Vagina (tissue), 2 donors: ENCODE measurements at places on chromosomes 7 and 10.

DNA sequence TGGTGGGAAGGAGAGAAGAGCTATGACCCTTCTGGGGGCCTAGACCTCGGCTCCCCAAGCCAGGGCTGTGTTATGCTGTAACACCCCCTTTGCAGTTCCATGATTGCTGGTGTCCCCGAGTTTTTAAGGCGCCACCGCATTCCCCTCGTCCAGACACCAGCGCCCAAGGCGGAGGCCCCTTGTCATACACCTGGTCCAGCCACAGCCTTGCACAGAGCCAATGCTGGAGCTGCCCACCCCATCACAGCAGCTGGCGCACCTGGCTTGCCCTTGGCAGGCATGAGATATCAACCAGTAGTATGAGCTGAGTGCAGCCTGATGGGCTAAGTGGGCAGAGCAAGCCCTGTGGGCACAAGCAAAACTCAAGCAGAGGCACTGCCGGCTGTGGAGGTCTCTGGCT, 209.4 kb downstream of the SORCS1 start:
- no peaks in the 10 kb centered on the region for H3K4me1 ChIP-seq
- no peak overlapping the region for H3K4me3 ChIP-seq
- DNase-seq, result no peak
- no peak overlapping the region for H3K27ac ChIP-seq
- no peaks in the 10 kb centered on the region for H3K36me3 ChIP-seq

GRCh38 chr7:85396676-85397075, 209.8 kb upstream of the SEMA3D start:
- no peak for DNase-seq
- H3K4me3 ChIP-seq, result no peak overlapping the region
- H3K27me3 ChIP-seq, result no peaks in the 10 kb centered on the region
- H3K4me1 ChIP-seq, result no peaks in the 10 kb centered on the region
- no peak overlapping the region for H3K27ac ChIP-seq

DNA sequence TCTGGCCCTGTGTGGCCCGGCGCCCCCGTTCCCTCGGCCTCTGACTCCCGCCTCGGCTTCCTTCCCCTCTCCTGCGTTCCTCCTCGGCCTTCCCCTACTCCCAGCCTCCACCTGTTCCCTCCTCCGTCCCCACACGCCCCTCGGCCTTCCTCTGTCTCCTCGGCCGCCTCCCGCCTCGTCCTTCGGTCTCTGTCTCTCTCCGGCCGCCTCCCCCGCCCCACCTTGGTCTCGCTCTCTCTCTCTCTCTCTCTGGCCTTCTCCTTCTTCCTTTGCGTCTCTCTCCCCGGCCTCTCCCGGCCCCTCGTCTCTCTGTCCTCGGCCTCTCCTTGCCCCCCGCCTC, 588 bp downstream of the GET4 start:
- peak overlapping the region; percentile 88 for H3K4me3 ChIP-seq
- H3K27ac ChIP-seq, result peak overlapping the region; percentile 91
- H3K4me1 ChIP-seq, result peaks cover 43% of the 10 kb centered on the region
- DNase-seq, result no peak

DNA sequence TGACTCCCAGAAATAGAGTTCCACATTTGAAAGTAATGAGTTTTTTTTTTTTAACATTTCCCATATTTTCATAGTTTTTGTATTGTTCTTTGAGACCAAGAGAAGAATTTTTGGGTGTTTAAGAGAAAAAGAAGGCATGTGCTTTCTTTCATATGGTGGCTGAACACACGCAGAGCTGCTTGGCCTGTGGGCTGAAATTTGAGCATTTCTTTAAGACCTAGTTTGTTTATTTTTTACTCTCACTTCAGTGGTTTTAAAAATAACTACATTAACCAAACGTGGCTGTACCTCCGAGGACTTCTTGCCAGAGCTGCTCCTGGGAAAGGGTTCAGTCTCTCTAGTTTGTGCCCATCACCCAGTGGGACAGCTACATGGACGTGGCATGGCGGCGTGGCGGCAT, 58.3 kb downstream of the INPP5A start:
- peaks cover 66% of the 10 kb centered on the region for H3K4me1 ChIP-seq
- no peak overlapping the region for H3K4me3 ChIP-seq
- DNase-seq, result no peak
- no peaks in the 10 kb centered on the region for H3K36me3 ChIP-seq
- no peaks in the 10 kb centered on the region for H3K27me3 ChIP-seq
- H3K27ac ChIP-seq, result no peak overlapping the region

DNA sequence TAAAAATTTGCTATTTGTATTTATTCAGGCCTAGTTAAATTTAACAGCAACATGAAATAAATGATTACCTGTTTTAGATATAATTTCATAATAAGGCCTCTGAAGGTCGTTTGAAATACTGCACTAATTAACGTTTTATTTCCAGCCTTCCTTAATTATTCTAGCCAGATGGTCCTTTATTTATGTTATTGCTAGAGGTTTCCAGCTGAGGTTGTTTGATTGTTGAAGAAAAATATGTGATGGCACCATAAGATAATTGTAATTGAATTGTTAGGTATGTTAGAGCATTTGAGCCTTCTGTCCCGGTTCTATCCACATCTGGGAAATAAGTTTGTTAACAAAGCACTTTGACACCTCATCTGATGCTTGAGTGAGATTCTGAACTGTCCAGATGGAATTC, 556.1 kb downstream of the ATRNL1 start:
- no peaks in the 10 kb centered on the region for H3K27me3 ChIP-seq
- no peaks in the 10 kb centered on the region for H3K4me1 ChIP-seq
- no peak for DNase-seq
- H3K27ac ChIP-seq, result no peak overlapping the region

DNA sequence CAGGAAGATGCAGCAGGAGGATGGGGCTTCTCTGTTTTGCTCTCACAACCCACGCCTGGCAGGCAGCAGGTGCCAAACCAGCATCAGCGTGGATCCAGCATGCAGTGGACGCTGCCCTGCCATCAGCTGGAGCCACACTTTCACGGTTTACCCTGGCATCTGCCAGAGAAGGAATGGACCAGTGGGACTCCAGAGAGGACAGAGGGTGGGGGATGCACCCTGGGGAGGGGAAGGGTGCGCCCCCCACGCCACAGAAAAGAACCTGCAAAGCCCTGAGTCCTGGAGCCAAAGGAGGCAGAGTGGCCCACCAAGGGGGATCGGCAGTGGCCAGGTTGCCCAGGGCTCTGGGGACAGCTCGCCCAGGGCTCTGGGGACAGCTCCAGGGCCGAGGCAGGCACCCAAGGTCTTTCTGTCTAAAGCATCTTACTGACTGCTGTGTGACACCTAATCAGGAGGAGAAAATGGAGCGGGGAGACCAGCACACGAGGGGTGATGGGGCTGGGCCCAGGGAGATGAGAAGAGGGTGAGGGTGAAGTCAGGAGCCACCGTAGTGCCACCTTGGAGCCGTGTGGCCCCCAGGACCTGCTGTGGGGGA, 225.1 kb downstream of the DNAJB6 start:
- no peaks in the 10 kb centered on the region for H3K4me1 ChIP-seq
- DNase-seq, result no peak
- H3K27me3 ChIP-seq, result no peaks in the 10 kb centered on the region
- no peak overlapping the region for H3K4me3 ChIP-seq
